ENCODE measurements at places on chromosomes 1 and 21.

DNA sequence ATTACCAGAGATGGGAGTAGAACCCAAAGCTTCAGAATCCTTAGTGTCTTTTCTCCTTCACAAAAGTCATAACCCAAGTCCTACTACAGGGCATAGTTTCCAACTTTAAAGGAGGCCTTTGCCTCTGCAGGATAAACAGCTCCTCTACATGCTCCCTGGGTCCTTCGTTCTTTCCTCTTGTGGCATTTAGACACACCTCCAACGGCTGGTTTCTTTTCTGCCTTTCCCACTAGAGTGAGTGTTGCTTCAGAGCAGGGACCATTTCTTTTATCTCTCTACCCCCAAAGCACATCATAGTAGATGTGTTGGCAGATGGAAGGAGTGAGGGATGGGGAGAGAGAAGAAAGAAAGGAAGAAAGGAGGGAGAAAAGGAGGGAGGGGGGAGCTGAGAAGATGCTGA is 144.7 kb upstream of the SPATA6 start:
- DNase-seq, result no peak

DNA sequence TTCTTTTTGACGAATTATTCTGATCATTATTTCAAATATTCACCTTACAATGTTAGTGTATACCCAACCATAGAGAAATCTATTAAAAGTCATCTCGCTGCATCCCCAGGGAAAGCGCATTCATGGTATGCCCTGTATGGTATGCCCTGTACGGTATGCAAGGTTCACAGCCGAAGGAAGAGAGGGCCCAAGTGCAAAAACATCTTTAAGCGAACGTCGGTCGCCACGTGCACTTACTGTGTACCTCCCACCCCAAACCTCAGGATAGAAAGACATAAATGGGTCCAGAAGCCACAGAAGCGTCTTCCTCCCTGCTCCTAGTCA is 14.4 kb downstream of the HLX start:
- DNase-seq, result no peak

DNA sequence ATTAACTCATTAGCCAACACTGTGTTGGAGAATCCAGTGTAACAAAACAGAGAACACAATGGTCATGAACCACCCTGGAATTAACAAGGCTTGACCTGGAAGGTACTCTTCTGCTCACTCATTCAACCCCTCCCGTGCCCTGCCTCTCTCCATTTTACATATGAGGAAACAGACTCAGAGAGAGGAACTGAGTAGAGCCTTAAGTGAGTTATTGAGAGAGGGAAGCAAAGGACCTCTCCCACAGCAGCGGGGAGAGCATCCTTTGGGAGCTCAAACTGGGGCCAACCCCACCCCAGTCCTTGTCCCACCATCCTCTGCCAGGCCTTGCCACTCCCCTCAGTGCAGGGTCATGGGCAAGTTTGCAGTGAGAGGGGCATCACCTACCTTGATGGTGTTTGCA is 1.4 kb downstream of the S100A12 start:
- DNase-seq, result no peak

DNA sequence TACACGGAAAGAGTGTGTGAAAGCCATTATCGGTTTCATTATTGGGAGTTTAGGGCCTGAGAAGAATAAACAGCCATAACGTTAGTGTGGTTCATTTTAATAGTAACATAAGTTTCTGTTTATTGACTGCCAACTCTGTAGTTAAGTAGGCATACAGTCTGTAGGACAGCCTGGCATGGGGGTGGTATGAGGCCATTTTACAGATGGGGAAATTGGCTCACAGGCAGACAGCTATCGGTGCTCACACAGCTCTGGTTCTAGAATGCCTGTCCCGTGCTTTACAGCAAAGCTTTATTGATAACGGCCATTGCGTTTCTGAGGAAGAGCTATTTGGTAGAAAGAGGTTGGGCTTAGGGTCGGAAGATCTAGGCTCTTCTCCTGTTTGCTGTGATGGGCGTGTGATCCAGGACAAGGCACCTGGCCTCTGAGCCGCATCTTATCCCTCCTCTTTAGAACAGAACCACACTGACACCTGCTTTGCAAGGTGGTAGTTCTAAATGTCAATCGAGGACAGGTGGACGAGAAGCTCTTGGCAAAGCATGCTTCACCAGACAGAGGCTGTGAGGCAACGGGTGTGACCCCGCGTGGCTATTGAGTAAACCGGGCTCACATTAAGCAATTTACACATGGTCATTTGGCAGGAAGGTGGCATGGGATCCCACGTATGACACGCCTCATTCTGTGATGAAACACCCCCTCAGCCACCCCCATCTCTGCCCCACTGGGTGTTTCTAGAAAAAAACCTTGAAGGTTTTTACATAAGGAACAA is 14.9 kb downstream of the ETS2 start:
- no peak for DNase-seq

- DNase-seq, result no peak
Observed at GRCh38 chr1:50108497-50109059, at the start of gene ELAVL4. Gene ELAVL4 (plus strand): TSS chr1:50108920. CDS start chr1:50109190, 270 bp downstream.

DNA sequence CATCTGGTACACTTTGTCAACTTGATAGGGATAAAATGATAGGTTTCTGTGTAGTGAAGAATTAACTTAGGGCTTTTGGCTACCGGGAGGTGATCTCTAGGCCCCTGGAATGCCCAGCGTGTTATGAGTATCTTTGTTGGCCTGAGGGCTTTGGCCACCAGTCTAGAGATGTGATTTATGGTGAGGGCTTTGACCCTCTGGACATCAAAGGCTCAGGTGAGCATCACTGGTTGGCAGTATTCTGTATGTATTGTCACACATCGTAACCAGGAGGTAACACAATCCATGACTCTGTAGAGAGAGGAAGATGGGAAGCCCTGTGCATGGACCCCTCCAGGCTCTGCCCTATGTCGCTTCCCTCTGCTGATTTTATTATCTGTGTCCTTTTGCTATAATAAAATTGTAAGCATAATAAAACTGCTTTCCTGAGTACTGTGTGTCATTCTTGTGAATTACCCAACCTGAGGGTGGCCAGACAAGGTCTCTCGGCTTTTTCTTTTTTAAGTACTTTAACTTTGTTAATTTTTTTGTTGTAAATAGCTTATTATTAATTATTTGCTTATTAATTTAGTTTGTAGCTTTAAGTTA is 40.2 kb upstream of the PRDX6 start:
- DNase-seq, result no peak

DNA sequence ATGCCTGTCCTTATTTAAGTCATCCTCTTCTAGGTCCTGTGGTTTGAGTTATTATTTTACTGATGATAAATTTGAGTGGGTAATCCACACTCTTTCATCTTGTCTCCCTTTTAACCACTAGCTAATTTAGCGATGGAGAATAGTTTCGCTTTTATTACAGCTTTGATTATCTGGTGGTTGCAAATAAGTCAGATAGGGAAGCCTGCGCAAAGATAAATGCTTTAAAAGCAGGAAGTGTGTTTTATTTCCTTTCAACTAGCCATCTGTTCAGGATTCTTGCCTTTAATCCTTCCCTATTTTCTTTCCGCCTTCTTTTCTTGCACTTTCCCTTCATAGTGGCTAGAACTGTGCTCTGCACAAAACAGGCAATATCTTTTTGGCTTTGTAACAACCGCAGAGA is 129.0 kb downstream of the TGFB2 start:
- no peak for DNase-seq
